ENCODE measurements at places on chromosomes 6 and 20. TPM values are rescaled to one million over a fixed set of nuclear protein-coding genes. Genes with fewer than 3 reads are reported as not detected.

MRAP2 gene
- total RNA-seq, result 0.92 TPM

BMP6 gene
- 0.80 TPM for total RNA-seq

AP5S1 gene
- 14.1 TPM for total RNA-seq

HCK gene
- total RNA-seq, result 0.15 TPM

LY6G6C gene
- not detected for total RNA-seq

- DNase-seq, result peak; percentile 52
Measured at GRCh38 chr20:64058536-64058935, 4.5 kb upstream of the TCEA2 start.

DNA sequence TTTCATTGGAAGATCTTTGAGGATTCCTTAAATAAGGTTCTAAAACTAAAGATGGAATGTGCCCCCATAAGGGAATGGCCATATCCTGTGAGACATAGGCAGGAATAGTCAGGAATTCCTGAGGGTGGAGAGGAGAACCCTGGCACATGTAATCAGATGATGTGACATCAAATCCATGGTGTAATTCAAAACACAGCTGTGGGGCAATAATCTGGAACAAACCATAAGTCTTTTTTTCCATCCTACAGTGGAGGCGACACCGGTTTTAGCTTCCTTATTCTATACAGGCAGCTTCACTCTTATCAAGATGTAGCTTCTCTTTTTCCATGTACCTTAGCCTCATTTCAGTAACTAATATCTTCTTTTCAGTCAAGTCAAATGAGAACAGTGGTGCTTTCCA lies 133.6 kb upstream of the CITED2 start:
- DNase-seq, result no peak

DNA sequence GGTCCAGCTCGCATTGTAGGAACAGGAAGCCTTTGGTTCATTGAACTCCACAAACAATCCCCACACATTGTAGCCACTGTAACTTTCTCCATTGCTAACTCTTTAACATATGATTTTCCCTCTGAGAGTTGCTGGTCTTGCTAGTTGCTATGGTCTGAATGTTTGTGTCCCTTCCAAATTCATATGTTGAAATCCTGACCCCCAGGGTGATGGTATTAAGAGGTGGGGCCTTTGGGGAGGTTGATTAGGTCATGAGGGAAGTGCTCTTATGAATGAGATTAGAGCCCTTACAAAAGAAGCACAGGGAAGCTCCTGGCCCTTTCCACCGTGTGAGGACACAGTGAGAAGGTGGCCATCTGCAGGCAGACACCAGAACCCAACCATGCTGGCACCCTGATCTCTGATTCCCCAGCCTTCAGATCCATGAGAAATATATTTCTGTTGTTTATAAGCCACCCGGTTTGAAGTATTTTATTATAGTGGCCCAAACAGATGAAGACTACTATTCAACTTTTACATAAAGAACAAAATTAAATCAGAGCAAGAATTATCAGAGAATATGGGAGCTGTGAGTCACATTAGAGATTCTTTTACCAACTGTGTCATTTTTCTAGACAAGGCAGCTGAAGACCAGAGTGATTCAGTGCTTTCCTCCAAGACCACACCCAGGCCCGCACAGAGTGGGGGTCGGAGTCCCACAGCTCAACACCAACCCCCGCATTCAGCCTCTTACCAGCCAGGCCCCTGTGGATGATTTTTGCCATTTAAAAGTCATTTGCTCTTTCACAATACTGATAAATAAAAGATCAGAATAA lies 143.0 kb downstream of the SAMD5 start:
- peak; percentile 50 for DNase-seq

DNA sequence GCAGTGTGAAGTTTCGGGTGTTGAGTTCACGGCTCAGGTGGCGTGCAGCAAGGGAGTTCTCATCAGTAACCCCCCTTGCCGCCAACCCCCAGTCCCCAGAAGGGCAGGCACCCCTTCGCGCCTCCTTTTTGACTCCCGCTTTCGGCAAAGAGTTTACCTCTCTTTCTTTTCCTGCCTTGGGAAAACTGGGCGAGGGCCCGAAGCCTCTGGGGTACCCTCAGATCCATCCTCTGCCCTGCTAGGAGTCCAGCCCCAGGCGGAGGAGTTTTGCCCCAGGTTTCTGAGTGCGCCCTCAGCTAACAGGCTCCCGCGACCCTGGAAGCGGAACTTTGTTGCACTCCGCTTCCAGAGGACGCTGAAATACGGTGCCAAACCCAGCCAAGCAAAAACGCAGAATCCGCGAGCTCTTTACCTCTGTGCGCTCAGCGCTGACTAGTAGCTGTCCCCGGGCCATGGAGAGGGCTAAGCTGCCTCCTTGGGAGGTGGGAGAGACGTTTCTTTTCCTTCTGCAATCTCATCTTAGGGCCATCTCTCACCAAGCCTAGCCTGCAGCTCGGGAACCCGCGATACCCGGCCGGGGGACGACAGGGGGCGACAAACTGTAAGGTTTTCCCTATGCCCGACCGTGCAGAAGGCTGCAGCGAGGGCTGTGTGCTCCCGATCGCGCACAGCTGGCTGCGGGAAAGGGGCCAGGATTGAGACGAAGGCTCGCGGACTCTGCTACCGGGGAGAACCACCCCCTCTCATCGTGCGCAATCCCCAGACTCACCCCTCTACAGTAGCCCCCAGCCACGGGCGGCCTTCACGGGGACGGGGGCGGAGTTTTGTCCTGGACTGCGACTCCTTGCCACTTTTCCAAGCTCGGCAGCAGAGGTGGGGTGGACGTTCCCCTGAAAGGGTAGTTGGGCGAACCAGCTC lies 2.7 kb upstream of the PAX1 start:
- DNase-seq, result peak; percentile 83

GRCh38 chr6:63844287-63844686 lies 208.7 kb downstream of the PHF3 start:
- DNase-seq, result no peak

DNA sequence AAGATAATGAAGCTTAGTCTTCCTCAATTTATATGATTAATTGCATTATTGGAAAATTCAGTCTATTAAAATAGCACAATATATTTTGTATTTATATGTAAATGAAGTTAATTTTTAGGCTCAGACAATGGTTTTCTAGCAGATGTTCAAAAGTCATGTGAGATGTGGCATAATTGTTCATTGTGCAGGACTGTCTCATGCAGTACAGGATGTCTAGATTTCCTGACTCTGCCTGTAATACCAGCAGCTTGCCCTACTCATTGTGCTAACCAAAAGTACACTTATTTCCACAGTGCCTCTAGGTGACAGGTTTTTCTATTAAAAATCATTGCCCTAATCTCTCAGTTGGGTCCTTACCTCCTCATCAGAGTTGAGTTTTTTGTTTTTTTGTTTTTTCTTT lies 12.4 kb downstream of the RALGAPB start:
- DNase-seq, result no peak

DNA sequence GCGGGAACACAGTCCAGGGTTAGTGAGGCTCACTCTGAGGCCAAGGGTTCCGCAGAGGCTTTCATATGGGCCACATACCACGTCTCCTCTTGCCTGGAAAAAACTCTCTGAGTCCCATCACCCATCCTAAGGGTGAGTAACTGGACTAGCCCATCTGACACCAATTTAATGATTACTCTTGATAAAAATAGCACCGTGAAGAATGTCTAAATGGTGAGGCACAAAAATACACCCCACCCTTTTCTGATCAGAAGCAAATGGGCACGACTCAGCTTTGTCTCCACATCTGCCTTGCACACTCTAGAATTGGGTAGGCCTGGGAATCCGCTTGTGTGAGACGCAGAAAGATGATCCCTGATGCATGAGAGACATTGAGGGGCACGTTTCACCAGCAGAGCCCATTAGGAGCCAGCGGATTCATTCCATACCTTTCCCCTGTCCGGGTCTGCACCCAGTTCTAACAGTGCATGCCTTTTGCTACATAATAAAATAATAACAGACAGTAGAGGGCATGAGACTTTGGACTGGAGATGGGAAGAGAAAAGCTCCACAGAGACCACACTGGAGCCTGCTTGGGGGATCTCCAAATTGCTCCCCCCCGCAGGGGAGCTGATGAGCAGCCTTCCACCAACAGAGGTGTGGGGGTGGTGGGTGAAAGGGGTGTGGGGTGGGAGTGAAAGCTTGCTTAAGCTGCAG lies 110.0 kb upstream of the KCNK16 start:
- no peak for DNase-seq

- DNase-seq, result no peak
Measured at GRCh38 chr20:33783818-33784217, 27.3 kb upstream of the CHMP4B start.

- DNase-seq, result no peak
Measured at GRCh38 chr20:62893700-62894099, 32.1 kb upstream of the TCFL5 start.

DNA sequence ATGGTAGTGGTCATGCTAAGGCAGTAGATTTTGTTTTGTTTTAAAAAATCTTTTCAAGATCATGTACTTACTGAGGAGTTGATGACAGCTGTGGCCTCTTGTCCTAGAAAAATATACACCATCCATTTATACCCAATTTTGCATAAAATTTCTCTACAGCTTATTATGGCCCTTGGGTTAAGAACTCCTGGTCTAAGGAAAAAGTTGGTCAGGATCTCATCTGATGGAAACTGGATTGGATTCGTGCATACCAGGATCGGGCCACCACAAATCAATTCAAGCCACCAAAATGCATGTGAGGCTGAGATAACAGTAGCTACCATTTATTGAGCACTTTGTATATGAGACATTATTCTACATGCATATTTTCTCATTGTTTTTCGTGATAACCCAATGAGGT lies 244.4 kb downstream of the ZFAND3 start:
- DNase-seq, result no peak

DNA sequence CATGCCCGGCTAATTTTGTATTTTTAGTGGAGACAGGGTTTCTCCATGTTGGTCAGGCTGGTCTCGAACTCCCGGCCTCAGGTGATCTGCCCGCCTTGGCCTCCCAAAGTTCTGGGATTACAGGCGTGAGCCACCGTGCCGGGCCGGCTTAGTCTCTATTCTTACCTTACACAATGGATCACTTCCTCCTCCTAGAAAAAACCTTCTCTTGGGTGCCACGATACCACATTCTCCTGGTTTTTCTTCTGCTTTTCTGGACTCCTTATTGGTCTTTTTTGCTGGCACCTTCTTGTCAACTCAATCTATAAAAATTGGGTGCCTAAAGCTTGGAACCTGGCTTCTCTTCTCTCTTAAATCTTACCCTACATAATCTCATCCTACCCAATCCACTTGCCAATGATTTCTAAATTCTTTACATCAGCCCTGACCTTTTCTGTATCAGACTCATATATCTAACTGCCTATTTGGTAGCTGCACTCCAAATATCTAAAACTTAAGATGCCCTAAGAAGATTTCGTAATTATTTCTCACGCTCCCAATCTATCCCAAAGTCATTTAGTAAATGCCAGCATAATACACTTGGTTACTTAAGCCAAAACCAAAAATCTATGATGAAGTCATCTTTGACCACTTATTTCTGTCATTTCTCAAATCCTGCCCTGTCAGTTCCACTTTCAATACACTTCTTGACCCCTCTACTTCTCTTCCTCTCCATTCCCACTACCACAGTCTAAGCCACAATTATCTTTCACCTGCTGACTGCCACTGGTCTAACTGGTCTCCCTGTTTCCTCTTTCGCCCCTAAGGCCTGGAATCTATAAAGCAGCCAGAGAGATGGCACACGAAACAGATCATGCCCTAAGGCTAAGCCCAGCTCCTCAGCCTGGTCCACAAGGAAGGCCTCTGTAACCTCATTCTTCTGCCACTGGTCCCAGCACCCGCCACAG lies 43.2 kb downstream of the ELMO2 start:
- DNase-seq, result no peak

- DNase-seq, result no peak
Measured at GRCh38 chr6:158769771-158770432, 49.3 kb downstream of the EZR start.

DNA sequence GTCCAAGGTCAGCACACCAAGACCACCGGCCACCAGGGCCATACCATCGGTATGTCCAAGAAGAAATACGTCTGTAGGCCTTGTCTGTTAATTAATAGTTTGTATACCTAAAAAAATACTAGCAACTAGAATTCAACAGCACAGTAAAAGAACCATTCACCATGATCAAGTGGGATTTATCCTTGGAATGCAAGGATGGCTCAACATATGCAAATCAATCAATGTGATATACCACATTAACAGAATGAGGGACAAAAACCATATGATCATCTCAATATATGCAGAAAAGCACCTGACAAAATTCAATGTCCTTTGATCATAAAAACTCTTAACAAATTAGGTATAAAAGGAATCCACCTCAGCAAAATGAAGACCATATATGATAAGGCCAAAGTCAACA lies 24.4 kb downstream of the RPP40 start:
- DNase-seq, result no peak

GRCh38 chr20:22407237-22408193 lies 176.9 kb downstream of the FOXA2 start:
- no peak for DNase-seq

- DNase-seq, result peak; percentile 60
Measured at GRCh38 chr6:3022765-3023662, 23.3 kb downstream of the NQO2 start.

- no peak for DNase-seq
Measured at GRCh38 chr6:97198046-97198565, 84.9 kb downstream of the MMS22L start.

DNA sequence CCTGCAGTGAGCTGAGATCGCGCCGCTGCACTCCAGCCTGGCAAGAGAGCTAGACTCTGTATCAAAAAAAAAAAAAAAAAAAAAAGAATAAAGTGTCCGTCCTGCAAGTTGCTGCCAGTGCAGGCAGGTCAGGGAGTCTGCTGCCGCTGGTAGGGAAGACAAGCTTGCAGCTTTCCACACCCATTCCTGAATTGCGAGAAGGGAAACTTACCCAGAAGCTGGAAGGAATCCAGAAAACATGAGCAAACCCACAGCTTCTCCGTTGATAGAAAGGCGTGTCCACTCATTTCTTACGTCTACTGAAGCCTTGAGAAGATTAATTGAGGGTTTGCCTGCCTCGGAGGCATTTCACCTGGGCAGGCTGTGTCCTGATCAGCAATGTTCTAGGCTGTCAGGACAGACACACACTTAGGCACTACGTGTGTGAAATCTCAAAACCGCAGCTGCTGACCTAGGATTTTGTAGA lies 61.6 kb upstream of the DSP start:
- peak; percentile 68 for DNase-seq

DNA sequence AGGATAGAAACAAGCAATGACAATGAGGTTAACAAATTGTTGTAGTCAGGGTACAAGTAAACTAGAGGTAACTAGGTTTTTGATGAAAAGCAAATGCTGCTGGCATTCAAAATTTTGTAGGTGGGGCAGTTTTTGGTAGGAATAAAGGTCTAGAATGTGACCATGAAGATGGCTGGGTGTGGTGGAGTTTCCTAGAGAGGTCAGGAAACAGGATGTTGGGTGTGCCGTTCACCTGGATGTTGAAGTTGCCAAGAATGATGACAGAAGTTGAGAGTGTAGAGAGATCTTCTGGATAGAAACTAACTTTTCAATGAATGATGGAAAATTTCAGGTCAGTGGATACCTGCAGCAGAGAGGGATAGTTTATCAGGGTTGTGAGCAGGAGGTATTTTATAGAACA lies 22.7 kb downstream of the MAPK14 start:
- DNase-seq, result no peak

- DNase-seq, result no peak
Measured at GRCh38 chr6:84362193-84362821, 134.9 kb upstream of the CEP162 start.

GRCh38 chr6:142737368-142738034 lies 207.5 kb downstream of the HIVEP2 start:
- DNase-seq, result no peak

Data from Daoy (cell line).